ENCODE measurements at places on chromosomes 16 and 17.
A peak's percentile ranks its signal among the peaks of the same experiment; 100 is the strongest.

DNA sequence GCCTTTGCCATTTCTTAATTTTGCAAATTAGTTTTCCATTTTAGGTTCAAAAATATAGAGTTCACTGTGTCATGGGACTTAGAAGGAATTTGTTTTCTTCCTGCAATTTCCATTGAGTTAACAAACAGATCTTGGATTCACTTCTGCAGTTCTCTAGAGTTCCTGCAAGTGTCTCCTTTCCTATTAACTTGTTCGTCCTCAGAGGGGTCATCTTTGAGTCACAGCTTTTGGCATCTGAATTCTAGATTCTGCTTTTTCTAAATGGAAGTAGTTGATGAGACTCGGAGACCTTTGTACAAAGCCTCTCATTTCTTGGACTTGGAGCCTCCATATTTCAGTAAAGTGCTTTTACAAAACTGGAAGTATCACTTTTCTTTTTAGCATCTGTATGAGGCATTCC is 323.3 kb downstream of the BCAS3 start:
- H3K27me3 ChIP-seq = no peaks in the 10 kb centered on the region
- H3K36me3 ChIP-seq = no peaks in the 10 kb centered on the region
- DNase-seq = peak; percentile 64
- H3K4me1 ChIP-seq = peaks cover 13% of the 10 kb centered on the region
- no peak overlapping the region for H3K27ac ChIP-seq
- H3K4me3 ChIP-seq = no peak overlapping the region

DNA sequence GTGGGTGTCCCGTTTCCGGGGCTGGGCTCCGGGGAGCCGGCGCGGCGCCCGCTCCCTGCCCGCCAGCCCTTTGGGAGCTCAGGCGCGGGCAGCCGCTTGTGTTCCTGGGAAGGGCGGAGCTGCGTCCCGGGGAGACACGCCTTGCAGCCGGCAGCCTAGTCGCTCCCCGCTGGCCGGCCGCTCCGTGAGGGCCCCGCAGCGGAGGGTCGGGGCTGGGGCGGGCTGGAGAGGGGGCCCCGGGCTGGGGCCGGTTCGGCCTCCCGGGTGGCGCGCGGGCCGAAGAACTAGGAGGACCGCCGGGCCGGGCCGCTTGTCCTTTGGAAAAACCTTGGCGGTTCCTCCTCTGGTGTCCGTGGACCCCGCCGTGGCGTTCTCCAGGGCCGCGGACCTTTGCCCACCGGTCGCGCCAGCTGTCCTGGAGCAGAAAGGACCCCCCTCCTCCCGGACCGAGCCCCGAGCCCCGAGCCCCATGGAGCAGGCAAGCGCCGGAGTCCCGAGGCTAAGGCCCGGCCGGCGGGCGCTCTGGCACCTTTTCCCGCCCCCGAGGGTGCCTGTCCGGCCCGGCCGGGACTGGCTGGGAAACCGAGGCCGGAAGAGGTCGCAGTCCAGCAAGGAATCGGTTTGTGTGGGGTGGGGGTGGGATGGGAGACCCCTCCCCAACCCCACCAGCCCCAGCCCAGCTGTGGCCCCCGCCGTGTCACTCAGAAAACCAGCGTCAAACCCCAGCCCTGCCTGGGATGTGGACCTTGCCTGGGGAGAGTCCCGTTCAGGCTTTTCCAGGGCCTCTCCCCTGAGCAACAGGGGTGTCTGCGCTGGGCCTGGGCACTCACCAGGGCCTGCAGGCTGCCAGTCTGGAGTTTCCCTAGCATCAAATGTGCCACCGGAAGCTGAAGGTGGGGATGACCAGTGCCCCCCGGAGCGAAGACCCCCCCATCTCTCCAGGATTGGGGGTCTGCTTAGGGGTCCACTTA is 6.8 kb upstream of the TBC1D3B start:
- H3K36me3 ChIP-seq = no peaks in the 10 kb centered on the region
- H3K27me3 ChIP-seq = peaks cover 71% of the 10 kb centered on the region
- H3K4me1 ChIP-seq = no peaks in the 10 kb centered on the region
- peak; percentile 86 for DNase-seq
- no peak overlapping the region for H3K27ac ChIP-seq
- H3K4me3 ChIP-seq = peak overlapping the region; percentile 49

GRCh38 chr16:56019274-56019673 is 144.1 kb upstream of the CES5A start:
- no peak for DNase-seq
- no peaks in the 10 kb centered on the region for H3K4me1 ChIP-seq
- H3K27ac ChIP-seq = no peak overlapping the region
- no peaks in the 10 kb centered on the region for H3K36me3 ChIP-seq

DNA sequence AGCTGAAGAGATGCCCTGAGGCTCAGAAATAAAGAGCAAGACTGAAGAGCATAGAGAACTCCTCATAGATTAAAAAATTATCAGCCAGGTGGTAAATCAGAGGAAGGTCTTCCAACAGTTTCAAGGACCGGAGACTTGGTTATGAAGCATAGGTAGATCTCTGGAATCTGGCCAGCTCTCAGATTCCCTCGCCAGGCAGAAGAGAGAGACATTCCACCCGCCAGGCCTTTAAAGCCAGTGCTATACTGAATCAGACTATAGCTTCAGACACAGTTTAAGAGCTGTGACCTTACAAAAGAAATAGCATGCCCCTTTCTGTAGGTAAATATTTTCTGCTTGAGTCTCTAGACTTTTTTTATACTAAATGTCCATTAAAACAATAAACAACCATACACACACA is 70.3 kb downstream of the NFATC3 start:
- peaks cover 6% of the 10 kb centered on the region for H3K36me3 ChIP-seq
- no peak overlapping the region for H3K27ac ChIP-seq
- DNase-seq = no peak
- H3K4me1 ChIP-seq = peaks cover 4% of the 10 kb centered on the region
- H3K4me3 ChIP-seq = no peak overlapping the region
- H3K27me3 ChIP-seq = no peaks in the 10 kb centered on the region

GRCh38 chr16:67155295-67156142 is 4.2 kb downstream of the TRADD start:
- no peak overlapping the region for H3K27ac ChIP-seq
- H3K4me3 ChIP-seq = peak overlapping the region; percentile 24
- H3K27me3 ChIP-seq = peaks cover 88% of the 10 kb centered on the region
- H3K36me3 ChIP-seq = no peaks in the 10 kb centered on the region

DNA sequence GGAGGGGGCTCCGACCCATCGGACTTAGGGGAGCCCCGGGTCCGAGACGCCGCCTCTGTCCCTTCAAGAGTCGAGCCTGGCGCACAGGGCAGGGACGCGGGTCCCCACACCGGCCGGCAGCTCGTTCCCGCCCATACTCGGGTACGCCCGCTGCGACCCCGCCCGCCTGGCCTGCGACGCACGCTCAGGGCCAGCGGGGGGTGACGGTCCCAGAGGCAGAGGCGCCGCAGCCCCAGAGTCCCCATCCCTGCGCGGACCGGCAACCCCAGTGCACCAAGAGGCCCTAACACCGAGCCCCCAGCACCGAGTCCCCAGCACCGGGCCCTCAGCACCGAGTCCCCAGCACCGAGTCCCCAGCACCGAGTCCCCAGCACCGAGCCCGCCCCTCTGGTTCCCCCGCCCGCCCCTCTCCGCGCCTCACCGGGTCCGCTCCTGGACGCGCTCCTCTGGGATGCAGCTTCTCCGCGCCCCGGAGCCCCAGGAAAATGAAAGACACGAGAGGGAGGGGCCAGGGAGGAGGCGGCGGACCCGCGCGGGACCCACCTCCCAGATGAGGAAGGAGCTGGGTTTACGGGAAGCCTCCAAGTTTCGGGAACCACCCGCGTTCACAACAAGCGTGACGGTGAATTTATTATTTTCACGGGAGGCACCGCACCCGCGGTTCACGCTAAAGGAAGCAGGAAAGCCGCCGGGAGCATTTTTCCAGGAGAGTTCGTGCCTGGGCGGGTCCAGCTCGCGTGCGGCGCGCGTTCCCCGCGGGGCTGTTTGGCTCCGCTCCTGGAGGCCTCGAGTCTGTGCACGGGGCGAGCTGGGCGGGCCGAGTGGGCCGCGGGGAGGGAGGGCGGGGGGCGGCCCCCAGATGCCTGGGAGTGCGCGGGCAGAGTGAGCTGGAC is at the start of gene SECTM1:
Gene SECTM1, minus strand, starts transcription at position 488 of the 893 bp plus-strand sequence. CDS start 6,526 bp downstream, outside the sequence.
- H3K27me3 ChIP-seq = peaks cover 91% of the 10 kb centered on the region
- H3K4me3 ChIP-seq = no peak within 1 kb of the TSS
- no peaks in the 10 kb centered on the region for H3K36me3 ChIP-seq
- DNase-seq = no peak
- no peak within 1 kb of the TSS for H3K27ac ChIP-seq

DNA sequence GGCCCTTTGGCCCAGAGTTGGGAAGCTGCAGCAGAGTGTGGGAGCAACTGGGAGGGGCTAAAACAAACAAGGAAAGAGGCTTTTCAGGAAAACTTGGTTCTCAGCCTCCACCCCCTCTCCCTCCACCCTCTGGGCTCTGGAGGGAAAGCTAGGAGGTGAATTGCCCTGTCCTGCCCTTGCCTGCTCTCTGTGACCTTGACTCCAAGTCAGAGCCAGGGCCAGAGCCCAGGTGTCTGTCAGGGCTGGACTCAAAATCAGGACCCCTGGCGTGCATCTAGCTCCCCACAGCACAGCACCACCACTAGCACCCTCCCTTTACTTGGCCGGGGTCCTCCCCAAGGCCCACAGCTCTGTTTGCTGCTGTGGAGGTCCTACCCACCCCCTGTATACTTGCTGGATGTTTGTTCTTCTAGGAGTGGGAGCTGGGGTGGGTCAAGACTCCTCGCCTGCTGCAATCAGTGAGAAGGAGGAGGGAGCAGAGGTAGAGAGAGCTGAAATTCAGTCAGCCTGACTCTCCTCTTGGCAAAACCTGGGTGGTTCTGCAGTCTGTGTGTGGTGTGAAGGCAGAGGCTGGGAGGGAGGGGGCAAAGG is 2.8 kb upstream of the NR1D1 start:
- DNase-seq = no peak
- peak overlapping the region; percentile 76 for H3K27ac ChIP-seq
- H3K27me3 ChIP-seq = no peaks in the 10 kb centered on the region
- no peak overlapping the region for H3K4me3 ChIP-seq

GRCh38 chr17:34067011-34067410 is 188.1 kb upstream of the CCL2 start:
- no peaks in the 10 kb centered on the region for H3K36me3 ChIP-seq
- no peaks in the 10 kb centered on the region for H3K27me3 ChIP-seq
- no peaks in the 10 kb centered on the region for H3K4me1 ChIP-seq
- DNase-seq = no peak

GRCh38 chr17:78683408-78683961 is 98.6 kb downstream of the CYTH1 start:
- H3K36me3 ChIP-seq = peaks cover 15% of the 10 kb centered on the region
- DNase-seq = no peak
- no peaks in the 10 kb centered on the region for H3K27me3 ChIP-seq
- H3K4me3 ChIP-seq = no peak overlapping the region
- H3K4me1 ChIP-seq = no peaks in the 10 kb centered on the region

GRCh38 chr16:89089120-89089519 is 4.5 kb upstream of the ACSF3 start:
- H3K4me1 ChIP-seq = peaks cover 3% of the 10 kb centered on the region
- peaks cover 15% of the 10 kb centered on the region for H3K27me3 ChIP-seq
- H3K36me3 ChIP-seq = no peaks in the 10 kb centered on the region
- H3K27ac ChIP-seq = no peak overlapping the region
- DNase-seq = no peak

GRCh38 chr16:85986931-85987749 is 88.2 kb downstream of the IRF8 start:
- no peaks in the 10 kb centered on the region for H3K27me3 ChIP-seq
- H3K4me3 ChIP-seq = no peak overlapping the region
- peak; percentile 15 for DNase-seq
- peaks cover 7% of the 10 kb centered on the region for H3K4me1 ChIP-seq
- H3K36me3 ChIP-seq = no peaks in the 10 kb centered on the region

DNA sequence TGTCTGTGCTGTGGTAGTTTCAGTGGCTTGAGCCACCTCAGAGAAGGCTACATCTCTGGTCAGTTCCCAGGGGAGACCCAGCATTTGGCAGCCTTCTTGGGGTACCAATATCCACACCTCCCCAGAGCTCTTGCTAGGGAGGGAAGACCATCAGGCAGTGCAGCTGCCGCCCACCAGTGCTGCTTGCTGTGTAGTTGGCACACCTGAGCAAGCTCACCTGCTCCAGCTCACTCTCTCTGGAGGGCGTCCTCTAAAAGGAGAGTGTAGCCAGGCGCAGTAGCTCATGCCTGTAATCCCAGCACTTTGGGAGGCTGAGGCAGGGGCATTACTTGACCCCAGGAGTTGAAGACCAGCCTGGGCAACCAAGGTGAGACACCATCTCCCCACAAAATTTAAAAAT is 29.8 kb downstream of the CDIP1 start:
- no peaks in the 10 kb centered on the region for H3K27me3 ChIP-seq
- no peak overlapping the region for H3K4me3 ChIP-seq
- H3K36me3 ChIP-seq = peaks cover 20% of the 10 kb centered on the region

GRCh38 chr17:47841488-47842291 is 617 bp upstream of the SCRN2 start:
- H3K4me1 ChIP-seq = peaks cover 38% of the 10 kb centered on the region
- H3K4me3 ChIP-seq = no peak overlapping the region
- H3K36me3 ChIP-seq = peaks cover 3% of the 10 kb centered on the region
- H3K27ac ChIP-seq = peak overlapping the region; percentile 72
- DNase-seq = no peak

GRCh38 chr17:7885367-7886226 is 3.0 kb upstream of the CHD3 start:
- peak overlapping the region; percentile 89 for H3K27ac ChIP-seq
- peaks cover 46% of the 10 kb centered on the region for H3K4me1 ChIP-seq
- H3K36me3 ChIP-seq = peaks cover 1% of the 10 kb centered on the region
- DNase-seq = peak; percentile 53
- no peaks in the 10 kb centered on the region for H3K27me3 ChIP-seq

- no peak for DNase-seq
- H3K27me3 ChIP-seq = no peaks in the 10 kb centered on the region
These were observed 31.2 kb downstream of the LYRM9 start for GRCh38 chr17:27862004-27862403.

- peaks cover 19% of the 10 kb centered on the region for H3K4me1 ChIP-seq
- no peaks in the 10 kb centered on the region for H3K27me3 ChIP-seq
- no peak for DNase-seq
- H3K4me3 ChIP-seq = no peak overlapping the region
- H3K36me3 ChIP-seq = no peaks in the 10 kb centered on the region
These were observed 77.1 kb downstream of the SDK2 start for GRCh38 chr17:73566905-73567782.

DNA sequence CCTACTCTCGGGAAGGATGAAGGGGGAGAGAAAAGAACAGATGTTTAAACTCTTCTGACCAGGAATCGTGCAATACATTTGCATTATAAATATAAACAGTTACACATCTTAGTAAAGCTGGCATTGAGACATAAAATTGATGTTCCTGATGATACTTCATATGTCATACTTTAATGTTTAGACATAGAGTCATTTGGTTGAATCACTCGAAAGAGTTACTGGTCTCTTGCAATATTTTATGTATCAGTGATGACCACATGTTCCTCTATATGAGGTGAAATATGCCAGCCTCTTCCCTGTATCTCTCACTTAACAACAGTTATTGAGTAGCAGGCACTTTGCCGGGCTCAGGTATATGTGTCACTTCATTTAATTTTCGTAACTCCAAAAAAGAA is 49.7 kb upstream of the PMFBP1 start:
- no peak for DNase-seq
- H3K27me3 ChIP-seq = no peaks in the 10 kb centered on the region
- no peak overlapping the region for H3K4me3 ChIP-seq
- no peak overlapping the region for H3K27ac ChIP-seq
